ENCODE measurements at places on chromosomes 2 and 18.

DNA sequence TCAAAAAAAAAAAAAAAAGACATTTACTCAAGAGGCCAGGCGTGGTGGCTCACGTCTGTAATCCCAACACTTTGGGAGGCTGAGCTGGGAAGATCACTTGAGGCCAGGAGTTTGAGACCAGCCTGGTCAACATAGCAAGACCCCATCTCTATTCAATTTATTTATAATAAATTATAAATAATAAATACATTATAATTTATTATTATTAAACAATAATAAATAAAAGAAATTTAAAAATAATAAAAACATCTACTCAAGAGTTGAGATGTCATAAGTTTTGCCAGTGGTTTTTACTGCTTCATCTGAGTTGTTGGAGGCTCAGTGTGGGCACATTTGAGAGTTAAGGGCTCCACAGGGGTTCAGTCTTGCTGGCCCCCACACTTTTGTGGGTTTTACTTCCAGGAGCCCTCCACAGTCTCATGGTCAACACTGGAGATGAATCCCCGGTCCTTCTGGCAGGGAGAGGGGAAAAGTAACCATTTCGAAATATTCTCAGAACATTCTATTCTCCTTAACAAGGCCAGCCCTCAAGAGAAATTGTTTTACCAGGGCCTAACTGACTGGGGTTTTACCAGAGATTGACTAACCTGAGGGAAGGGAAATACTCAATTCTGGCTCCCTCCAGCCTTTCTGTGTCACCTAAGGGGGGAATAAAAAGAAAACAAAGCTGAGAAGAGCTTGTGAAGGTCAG lies 51.6 kb upstream of the NCOA1 start:
- DNase-seq: peak; percentile 50

GRCh38 chr2:24105816-24106215 lies 17.3 kb downstream of the PFN4 start:
- DNase-seq: peak; percentile 46

GRCh38 chr2:219939647-219940046 lies 312.2 kb downstream of the SLC4A3 start:
- DNase-seq: no peak

DNA sequence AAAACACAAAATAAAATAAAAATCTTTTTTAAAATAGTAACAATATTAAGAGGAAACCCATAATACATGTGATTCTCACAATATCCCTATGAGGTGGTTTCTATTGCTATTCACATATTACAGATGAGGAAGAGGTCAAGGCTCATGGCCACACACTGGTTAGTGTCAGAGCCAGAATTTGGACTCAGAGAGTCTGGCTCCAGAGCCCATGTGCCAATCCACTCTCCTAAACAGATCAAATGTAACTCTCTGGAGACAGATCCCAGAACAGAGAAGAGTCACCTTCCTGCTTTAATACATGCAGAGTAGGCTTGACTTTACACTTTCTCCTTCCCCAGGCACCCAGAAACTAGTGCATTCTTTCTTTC lies 10.1 kb upstream of the SLC11A1 start:
- DNase-seq: no peak

- no peak for DNase-seq
Measured at GRCh38 chr2:227161947-227162346, 2.1 kb downstream of the COL4A4 start.

- no peak for DNase-seq
Measured at GRCh38 chr18:46668135-46668534, 11.1 kb upstream of the LOXHD1 start.

- no peak for DNase-seq
Measured at GRCh38 chr18:4433717-4434116, 21.4 kb downstream of the DLGAP1 start.

DNA sequence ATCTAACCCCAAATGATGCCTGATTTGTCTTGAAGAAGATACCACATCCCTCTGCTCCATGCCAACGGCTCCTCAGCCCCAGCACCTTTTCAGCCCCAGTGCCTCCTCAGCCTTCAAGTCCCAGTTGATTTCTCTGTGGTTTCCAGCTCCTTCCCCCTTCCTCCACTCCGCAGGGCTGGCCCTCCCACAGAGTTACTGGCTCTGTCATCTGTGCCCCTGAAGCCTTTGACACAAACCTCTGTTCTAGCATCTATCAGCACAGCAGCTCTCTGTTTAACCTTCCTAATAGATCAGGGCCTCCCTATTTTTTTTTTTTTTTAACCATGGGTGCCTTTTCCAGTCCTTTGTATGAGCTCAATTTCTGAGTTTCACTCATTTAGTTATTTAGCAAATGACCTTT lies 201.3 kb upstream of the CXCR4 start:
- no peak for DNase-seq

DNA sequence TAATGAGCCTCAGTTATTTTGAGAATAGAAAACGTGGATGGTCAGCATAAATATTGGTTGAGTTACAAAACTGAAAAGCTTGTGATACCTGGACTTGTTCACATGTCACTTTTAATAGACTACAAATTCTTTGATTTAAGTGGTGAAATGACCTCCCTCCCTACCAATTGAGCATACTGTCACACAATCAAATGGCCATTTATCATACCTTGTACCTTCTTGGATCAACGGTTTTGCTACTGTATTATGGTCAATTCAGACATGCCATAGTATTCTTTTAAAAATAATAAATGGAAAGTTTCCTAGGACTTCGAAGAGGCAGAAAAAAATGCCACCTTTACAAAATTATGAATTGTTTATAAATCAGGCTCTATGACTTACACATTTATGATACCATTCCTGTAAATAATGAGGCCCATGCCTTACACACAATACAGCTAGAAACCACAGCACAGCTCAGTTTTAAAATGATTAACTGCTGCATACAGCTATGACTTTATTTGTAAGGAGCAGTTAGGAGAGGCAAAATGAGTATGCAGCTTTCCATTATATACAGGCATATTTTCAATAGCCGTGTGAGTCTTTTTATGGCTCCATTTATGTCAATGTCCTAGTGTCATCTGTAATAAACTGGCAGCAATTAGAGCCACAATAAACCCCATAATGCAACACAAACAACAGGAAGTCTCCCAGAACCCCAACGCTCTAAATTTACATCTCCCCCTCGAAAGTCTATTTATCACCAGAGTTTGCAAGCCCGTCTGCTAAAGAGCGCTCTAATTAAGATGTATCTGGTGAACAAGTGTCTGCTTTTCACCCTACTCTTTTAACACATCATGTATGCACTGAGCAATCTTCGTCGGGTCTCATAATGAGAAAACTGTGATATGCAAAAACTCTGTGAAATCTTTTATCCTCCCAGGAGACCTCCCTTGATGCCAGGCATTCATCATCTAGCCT lies 176.1 kb downstream of the ZNF521 start:
- DNase-seq: no peak

GRCh38 chr18:13039806-13040205 lies 48.6 kb downstream of the CEP192 start:
- no peak for DNase-seq

DNA sequence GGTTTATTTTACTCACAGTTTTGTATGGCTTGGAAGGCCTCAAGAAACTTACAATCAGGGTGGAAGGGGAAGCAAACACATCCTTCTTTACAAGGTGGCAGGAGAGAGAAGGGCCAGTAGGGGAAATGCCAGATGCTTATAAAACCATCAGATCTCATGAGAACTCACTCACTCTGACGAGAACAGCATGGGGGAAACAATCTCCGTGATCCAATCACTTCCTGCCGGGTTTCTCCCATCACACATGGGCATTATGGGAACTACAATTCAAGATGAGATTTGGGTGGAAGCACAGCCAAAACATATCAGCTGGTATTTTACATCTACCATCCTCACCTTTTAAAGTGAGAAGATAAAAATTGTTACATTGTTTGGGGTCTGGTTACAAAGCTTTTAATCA lies 427.9 kb upstream of the CDH7 start:
- DNase-seq: no peak

DNA sequence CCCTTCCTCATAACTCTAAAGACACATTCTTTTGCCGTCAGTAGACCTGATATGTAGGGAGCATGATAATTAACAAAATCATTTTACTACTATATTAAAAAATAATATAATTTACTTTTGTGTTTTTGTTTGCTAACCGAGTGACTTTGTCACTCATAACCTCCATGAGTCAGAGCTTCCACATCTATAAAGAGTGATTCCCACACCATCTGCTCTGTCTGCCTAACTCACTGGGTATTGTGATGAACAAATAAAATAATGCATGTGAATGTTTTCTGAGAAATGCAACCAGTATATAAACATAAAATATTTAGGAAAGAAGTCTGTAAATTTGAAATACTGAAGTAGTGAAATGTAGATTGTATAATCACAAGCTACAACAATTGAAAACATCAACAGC lies 123.4 kb upstream of the DSEL start:
- DNase-seq: no peak

- peak; percentile 35 for DNase-seq
Measured at GRCh38 chr2:230160112-230160660, 59.6 kb downstream of the SP110 start.

DNA sequence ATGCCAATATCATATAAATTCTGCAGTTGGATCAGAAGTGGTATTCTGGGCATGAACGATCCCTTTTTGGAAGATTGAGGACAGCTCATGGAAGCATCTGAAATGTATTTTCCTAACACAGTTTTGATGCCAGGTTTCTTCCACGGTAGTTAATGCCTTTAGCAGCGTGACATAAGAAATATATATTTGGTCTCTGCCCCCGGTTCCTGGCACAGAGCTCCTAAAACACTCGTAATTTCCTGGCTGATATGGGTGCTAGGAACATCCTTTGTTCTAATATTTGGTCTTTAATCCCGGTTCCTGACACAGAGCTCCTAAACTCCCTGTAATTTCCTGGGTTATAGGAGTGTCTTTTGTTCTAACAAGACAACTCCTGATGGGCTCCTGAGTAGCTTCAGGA lies 8.2 kb upstream of the CABLES1 start:
- no peak for DNase-seq

DNA sequence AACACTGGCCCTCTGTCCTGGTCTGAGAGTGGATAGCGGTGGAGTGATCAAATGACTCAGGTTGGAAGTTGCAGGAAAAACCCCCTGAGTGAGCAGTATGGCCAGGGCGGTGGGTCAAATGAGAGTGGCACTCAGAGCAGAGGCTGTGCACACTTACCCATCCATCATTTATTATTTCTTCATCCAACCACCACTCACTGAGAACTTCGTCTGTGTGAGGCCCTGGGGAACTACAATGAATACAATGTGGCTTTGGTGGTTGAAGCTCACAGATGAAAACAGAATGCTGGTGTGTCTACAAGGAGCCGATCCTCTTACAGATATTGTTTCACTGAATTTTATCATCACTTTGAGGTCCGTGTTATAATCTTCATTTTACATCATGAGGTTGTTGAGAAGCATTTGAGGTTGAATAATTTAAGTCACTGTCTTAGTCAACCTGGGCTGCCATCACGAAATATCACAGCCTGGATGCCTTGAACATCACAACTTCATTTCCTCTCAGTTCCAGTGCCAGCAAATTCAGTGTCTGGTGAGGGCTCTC lies 73.4 kb upstream of the ID2 start:
- DNase-seq: peak; percentile 84

GRCh38 chr2:230217424-230217823 lies 2.4 kb downstream of the SP110 start:
- no peak for DNase-seq
